ENCODE measurements at places on chromosomes 5 and 9. TPM values are rescaled to one million over a fixed set of nuclear protein-coding genes. Genes with fewer than 3 reads are reported as not detected.

The C9 gene
- total RNA-seq = not detected

DNA sequence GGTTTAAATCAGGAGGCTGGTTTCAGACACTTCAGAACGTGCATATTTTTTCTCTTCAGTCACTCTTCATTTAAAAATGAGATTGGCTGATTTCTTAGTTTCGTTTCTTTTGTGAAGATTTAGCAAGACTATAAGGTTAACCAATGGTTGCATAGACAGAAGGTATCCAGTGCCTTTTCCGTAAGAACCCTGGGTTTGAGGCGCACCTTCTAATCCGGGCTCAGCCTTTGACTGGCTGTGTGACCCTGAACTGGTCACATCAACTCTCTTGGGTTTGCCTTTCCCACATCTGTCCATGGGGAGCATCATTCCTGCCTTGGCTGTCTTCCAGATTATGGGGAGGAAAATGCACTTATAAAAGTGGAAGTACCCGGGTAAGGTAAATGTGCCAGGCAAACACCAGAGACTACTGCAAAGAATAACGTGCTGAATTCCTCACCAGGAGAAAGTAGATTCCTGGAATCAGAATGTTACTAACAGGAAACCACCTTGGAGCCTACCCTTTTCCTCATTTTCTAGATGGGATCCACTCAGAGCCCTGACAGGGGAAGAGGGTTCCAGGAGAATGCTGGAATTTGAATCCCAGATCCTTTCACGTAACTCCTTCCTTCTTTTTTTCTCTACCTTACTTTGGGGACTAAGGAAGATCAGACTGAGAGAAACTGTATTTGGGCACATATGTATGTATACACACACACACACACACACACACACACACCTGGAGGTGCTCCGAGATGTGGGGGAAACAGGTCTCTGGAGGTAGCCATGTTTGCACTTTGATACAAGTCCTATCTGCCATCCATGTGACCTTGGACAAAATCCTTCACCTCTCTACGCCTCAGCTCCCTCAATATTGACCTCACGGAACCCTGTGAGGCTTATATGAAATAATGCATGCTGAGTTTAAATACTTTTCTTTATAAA is 6.8 kb downstream of the HAND1 start:
- no peak for ATAC-seq

DNA sequence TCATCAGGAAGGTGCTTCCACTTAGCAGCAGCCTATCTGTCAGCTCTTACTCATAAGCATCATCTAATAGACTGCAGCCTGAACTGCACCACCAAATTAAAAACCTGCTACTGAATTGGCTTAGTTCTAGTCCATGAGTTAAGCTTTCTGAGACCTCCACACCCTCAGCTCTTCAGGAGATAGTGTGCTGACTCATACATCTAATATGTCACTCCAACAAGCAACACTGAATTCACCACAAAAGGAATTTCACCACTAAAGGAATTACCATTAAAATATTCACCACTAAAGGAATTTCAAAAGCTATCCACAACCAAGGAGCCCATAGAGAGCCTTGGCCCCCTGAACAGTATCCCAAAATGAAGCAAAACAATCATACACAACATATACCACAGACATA is 418.5 kb upstream of the RORB start:
- no peak for ATAC-seq

- ATAC-seq = no peak
Observed at GRCh38 chr9:89822996-89823395, 218.2 kb downstream of the GADD45G start.

DNA sequence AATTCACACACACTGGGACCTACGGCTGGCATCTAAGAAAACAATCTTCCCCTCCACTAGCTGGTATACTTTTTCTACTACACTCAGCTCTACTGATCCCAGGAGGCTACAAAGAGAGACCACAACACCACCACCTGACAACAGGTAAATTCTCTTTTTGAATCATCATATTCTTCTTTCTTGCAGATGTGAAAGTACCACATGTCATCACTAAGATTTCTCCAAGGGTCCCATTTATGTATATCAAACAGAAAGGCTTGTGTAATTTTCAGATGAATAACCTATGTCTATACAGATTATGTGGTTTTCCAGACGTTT is 25.1 kb downstream of the PUM3 start:
- ATAC-seq = no peak

- no peak for ATAC-seq
Observed at GRCh38 chr9:127180457-127181314, 58.3 kb upstream of the ANGPTL2 start.

DNA sequence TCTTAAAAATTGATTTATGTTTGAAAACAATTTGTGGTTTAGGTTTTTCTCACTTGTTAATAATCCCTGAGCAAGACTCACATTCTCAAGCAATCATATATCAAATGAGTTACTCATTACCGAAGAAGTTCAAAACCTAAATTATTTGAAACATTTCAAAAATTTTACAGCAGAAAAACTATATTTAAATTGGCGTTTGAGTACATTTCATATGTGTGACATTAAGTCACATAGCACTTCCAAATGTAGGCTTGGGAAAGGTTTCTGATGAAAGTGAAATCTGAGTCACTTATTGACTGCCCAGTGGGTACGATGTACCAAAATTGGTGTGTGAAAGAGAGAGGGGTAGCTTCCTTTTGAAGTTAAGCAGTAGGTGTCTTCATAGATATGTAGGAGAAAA is 411.4 kb upstream of the SGCD start:
- ATAC-seq = no peak

DNA sequence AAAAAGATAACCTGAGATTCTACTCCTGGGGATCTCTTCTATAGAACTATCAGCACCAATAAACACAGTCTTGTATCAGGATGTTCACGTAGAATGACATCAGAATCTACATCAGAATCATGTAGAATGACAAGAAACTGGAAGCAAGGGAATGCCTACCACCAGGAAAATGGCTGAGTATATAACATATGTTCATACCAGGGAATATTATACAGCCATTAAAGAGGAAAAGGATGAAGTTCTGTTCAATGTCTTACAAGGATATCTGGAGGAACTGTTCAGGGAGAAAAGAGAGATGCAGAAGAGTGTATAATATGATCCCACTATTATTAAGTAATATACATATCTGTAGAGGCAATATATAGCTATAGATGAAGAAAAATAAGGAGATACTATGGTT is 4.8 kb downstream of the ZBED3 start:
- ATAC-seq = no peak

DNA sequence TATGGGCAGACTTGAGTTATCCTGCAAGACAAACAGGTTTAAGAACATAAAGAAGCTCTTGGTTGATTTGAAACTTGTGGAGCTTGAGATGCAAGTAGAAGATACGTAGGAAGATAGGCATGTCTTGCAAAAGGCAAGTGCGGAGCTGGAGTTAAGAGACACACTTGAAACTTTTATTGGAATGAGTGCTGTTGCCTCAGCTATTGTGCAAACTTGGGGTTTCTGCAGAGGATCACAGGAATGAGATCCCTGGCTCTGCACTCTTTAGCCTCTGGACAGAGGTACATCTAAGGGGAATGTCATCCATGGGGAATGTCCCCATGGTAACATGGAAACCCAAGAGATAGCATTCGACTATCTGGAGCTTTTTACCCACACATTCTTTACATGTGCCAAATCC is 121.1 kb downstream of the ADCY2 start:
- ATAC-seq = no peak

DNA sequence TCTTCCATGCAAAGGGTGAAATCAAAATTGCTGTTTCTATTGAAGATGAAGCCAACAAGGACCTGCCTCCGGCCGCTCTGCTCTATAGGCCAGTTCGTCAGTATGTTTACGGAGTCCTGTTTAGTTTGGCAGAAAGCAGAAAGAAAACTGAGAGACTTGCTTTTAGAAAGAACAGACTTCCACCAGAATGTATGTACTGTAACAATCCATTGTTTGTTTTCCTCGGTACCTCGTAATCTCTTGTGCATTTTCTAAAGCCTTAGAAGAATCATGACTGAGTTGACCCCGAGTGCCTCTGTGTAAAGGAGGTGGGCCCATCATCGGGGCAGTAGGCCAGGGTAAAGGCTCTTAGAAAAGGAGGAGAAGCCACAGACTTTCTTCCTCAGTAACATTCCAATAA is 44.2 kb upstream of the PHF2 start:
- ATAC-seq = no peak

DNA sequence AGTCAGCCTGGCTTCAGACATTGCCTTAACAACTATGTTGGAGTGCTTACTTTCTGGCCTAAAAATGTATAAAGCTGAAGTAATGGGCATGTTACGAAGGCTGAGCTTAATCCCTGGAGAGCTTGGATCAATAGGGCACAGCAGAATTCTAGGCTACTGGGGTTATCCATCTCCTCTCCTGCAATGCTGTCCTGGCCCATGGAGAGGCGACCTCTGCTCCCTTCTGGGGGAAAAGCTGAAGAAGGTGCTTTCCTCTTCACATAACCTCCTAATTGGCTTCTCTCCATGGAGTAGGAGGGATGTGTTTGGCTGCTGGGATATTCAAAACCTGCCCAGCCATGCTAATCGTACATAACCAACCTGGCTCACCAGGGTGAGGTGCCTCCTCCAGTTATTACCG is 403.5 kb downstream of the DMRT2 start:
- ATAC-seq = no peak

GRCh38 chr5:13034061-13034460 is 910.4 kb downstream of the DNAH5 start:
- no peak for ATAC-seq
